ENCODE measurements at places on chromosomes 11 and 22.

DNA sequence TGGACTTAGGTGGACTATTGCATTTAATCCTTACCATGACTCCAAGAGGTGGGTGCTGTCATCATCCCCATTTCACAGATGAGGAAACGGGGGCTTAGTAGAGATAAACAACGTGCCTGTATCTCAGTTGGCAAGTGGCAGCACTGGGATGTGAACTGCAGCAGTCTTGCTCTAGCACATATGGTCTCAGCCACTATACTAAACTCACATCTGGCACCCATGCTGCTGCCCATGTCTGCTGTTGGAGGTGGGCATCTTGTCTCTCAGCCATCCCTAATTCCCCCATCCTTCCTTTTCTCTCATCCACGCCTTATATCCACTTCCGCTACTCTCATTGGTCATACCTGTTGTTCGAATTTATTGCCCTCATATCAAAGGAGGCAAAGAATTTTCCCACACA, 3.8 kb downstream of the PRG3 start:
- H3K4me3 ChIP-seq, result peak overlapping the region; percentile 51
- H3K36me3 ChIP-seq, result no peaks in the 10 kb centered on the region
- peaks cover 36% of the 10 kb centered on the region for H3K27me3 ChIP-seq
- no peak overlapping the region for H3K27ac ChIP-seq
- H3K4me1 ChIP-seq, result peaks cover 2% of the 10 kb centered on the region

DNA sequence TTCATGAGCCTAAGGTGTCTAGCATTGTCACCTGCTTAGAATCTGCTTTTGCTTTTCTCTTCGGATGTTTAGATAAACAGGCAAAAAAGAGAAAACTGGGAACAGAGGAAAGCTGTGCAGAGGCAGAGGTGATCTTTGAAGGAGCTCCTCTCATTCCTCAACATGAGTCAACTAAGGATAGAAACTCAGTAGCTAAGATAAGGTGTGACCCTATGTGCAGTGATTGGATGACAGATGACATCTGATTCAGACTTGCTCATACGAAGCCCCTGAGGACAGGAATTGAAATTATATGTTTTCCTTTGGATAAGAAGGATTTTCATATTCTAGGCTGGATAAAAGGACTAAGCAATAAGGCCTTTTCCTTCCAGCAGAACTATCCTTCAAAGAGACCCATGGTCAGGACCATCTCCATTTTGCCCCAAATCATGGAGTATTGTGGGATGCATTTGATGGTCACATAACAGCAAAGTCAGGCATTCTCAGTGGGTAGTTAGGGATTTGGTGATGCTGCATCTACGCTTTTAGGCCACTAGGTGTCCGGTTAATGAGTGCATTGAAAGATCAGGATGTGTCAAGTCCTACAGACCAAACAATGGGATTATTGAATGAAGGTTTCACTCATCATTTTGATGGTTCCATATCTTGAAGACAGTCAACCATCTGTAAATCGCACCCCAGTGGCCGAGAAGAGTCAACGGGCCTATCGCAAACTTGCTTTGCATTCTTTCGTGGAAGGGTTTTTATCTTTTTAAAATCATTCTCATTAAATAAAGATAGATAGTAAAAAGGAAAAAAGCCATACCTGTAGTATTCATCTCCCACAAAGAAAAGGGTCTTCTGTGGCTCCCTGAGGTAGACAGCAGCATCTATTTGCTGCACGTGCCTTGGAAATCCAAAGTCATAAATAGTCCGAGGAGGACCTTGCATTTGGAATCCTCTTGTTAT, 32.2 kb downstream of the MMP20 start:
- H3K36me3 ChIP-seq, result no peaks in the 10 kb centered on the region
- H3K27me3 ChIP-seq, result no peaks in the 10 kb centered on the region
- no peak for DNase-seq
- no peak overlapping the region for H3K4me3 ChIP-seq
- no peak overlapping the region for H3K27ac ChIP-seq

GRCh38 chr11:92128026-92128425, 96.6 kb upstream of the FAT3 start:
- no peak for DNase-seq
- peaks cover 8% of the 10 kb centered on the region for H3K4me1 ChIP-seq
- no peaks in the 10 kb centered on the region for H3K27me3 ChIP-seq
- H3K36me3 ChIP-seq, result no peaks in the 10 kb centered on the region
- H3K4me3 ChIP-seq, result no peak overlapping the region

GRCh38 chr11:60952742-60953170, 780 bp upstream of the SLC15A3 start:
- no peak for DNase-seq
- peaks cover 26% of the 10 kb centered on the region for H3K4me1 ChIP-seq
- no peaks in the 10 kb centered on the region for H3K36me3 ChIP-seq
- no peak overlapping the region for H3K27ac ChIP-seq
- peaks cover 42% of the 10 kb centered on the region for H3K27me3 ChIP-seq

- no peak for DNase-seq
- no peak overlapping the region for H3K4me3 ChIP-seq
- H3K27ac ChIP-seq, result no peak overlapping the region
- H3K4me1 ChIP-seq, result peaks cover 7% of the 10 kb centered on the region
Measured at GRCh38 chr11:74687237-74688023, 43.8 kb downstream of the CHRDL2 start.

DNA sequence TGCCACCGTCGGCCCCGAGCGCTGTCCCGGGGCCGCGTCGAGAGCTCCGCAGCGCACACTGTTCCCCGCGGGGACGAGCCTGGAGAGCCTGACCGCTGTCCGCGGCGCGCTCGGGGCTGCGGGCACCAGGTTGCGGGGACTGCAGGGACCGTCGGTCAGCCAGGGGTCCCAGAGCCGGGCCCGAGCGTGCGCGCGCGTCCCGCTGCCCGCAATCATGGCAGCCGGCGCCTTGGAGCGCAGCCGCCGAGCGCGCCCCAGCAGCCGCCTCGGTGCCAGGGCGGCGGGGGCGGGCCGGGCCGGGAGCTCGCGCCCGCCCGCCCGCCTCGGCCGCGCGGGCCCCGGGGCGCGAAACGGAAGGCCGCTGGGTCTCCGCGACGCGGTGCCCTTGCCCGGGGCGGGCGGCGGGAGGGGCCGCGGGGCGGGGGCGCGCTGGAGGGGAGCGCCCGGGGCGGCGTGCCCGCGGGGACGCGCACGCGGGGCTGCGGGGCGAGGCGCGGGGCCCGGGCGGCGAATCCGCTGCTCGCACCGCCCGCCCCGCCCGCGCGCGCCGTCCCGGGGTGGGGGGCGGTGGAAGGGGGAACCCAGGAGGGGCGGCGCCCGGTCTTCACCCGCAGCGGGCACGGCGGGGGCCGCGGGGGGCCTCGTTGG, 79.4 kb upstream of the PPARA start:
- peaks cover 21% of the 10 kb centered on the region for H3K4me1 ChIP-seq
- peaks cover 72% of the 10 kb centered on the region for H3K27me3 ChIP-seq
- no peaks in the 10 kb centered on the region for H3K36me3 ChIP-seq
- H3K27ac ChIP-seq, result no peak overlapping the region
- no peak overlapping the region for H3K4me3 ChIP-seq

- no peaks in the 10 kb centered on the region for H3K27me3 ChIP-seq
- H3K4me3 ChIP-seq, result peak overlapping the region; percentile 83
- no peaks in the 10 kb centered on the region for H3K36me3 ChIP-seq
Measured at GRCh38 chr22:38704654-38705234, 1.0 kb upstream of the GTPBP1 start.

DNA sequence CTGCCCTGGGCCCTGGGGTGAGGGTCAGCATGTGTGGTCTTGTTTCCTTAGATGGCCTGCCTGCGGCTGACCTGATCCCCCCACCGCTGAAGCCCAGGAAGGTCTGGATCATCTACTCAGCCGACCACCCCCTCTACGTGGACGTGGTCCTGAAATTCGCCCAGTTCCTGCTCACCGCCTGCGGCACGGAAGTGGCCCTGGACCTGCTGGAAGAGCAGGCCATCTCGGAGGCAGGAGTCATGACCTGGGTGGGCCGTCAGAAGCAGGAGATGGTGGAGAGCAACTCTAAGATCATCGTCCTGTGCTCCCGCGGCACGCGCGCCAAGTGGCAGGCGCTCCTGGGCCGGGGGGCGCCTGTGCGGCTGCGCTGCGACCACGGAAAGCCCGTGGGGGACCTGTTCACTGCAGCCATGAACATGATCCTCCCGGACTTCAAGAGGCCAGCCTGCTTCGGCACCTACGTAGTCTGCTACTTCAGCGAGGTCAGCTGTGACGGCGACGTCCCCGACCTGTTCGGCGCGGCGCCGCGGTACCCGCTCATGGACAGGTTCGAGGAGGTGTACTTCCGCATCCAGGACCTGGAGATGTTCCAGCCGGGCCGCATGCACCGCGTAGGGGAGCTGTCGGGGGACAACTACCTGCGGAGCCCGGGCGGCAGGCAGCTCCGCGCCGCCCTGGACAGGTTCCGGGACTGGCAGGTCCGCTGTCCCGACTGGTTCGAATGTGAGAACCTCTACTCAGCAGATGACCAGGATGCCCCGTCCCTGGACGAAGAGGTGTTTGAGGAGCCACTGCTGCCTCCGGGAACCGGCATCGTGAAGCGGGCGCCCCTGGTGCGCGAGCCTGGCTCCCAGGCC, 12.7 kb downstream of the TMEM121B start:
- H3K27ac ChIP-seq, result no peak overlapping the region
- no peak overlapping the region for H3K4me3 ChIP-seq
- peaks cover 4% of the 10 kb centered on the region for H3K4me1 ChIP-seq
- no peak for DNase-seq

DNA sequence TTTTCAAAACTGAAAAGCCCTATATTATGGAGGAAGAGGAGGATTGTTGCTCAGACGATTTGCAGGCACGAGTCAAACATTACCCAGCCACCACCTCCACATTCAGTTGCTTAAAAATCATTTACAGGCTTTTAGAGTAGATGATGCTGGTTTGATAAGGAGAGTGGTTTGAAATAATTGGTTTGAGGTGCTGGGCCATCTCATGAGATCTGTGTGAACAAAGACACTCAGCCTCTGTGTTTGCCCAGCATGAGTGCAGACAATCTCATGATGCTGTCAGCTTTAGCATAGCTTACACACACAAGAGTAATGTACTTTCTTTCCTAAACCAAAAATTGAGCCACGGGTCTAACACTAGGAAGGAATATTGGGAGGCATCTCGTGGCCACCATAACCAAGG, 4.3 kb downstream of the SLC43A3 start:
- peaks cover 26% of the 10 kb centered on the region for H3K4me1 ChIP-seq
- no peak for DNase-seq
- H3K36me3 ChIP-seq, result peaks cover 31% of the 10 kb centered on the region
- H3K4me3 ChIP-seq, result no peak overlapping the region
